ENCODE measurements at places on chromosomes 11 and 22.

DNA sequence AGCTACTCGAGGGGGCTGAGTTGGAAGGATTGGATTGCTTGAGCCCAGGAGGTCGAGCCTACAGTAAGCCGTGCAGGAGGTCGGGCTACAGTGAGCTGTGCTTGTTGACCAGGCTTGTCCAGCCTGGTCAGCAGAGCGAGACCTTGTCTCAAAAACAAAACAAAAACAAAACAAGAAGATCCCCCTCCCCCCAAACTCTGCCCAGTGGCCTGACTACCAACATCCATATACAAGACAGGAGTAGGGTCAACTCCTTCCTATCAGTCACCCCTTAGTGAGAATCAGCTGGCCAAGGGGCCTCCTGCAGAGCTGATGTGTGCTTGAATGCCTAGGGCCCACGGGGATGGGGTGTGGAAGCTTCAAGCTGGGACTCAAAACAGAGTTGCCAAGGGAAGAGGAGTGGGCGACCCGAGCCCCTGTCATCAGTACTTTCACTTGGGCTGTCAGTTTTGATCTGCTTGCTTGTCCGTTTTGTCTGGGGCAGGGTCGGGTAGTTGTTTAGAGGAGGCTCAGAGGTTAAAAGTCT is 942 bp upstream of the TSPAN18 start:
- H3K27me3 ChIP-seq: no peaks in the 10 kb centered on the region
- DNase-seq: no peak
- no peaks in the 10 kb centered on the region for H3K36me3 ChIP-seq
- H3K27ac ChIP-seq: peak overlapping the region; percentile 57

GRCh38 chr22:37334859-37335805 is 52.8 kb downstream of the CYTH4 start:
- peaks cover 42% of the 10 kb centered on the region for H3K27me3 ChIP-seq
- peak; percentile 64 for DNase-seq
- no peak overlapping the region for H3K27ac ChIP-seq
- no peak overlapping the region for H3K4me3 ChIP-seq

GRCh38 chr11:65210361-65210731 is 28.6 kb downstream of the CAPN1 start:
- no peak for DNase-seq
- H3K36me3 ChIP-seq: peaks cover 79% of the 10 kb centered on the region
- no peak overlapping the region for H3K27ac ChIP-seq

DNA sequence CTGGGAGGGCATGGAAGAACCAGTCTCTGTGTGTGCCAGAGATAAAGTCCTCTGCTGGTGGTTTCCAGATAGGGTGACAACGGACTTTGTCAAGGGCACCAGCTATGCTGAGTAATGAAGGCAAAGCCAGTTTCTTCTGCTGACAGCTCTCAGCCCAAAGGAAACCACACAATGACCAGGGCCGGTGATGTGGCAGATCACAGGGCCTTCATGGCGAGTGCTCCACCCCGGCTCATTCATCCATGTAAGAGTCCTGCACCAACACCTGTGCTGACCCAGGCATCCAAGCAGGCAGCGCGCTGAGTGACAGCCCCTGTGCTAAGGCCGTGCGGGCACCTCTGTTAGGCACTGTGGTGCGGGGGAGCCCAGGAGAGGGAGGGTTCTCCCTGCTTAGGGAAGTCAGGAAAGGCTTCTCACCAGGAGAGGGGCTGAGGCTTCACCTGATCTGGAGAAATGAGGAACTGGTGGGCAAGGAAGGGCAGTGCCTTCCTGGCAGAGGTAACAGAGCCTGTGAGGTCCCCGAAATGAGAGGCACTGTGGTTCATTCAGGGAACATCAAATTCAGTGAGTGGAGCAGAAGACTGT is 33.8 kb downstream of the TP53I11 start:
- H3K36me3 ChIP-seq: peaks cover 56% of the 10 kb centered on the region
- DNase-seq: no peak
- no peaks in the 10 kb centered on the region for H3K27me3 ChIP-seq
- no peak overlapping the region for H3K4me3 ChIP-seq
- H3K27ac ChIP-seq: no peak overlapping the region
- H3K4me1 ChIP-seq: peaks cover 30% of the 10 kb centered on the region

DNA sequence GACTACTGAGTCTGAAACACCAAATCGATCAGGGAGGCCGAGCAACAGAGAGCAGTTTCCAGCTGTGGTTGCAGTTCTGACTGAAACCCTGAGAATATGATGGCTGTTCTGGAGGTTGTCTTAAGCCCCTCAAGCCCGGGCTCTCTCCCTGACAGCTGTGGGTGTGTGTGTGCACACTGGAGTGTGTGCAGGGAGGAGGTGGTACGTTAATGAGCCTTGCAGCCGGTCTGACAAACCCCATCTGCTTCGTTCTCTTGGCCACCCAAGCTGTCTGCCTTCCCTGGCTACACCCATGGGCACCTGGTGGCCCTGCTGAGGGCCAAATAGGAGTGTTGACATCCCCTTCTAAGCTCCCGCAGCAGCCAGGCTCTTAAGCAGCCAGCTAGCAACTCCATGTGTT is 189.8 kb downstream of the KIRREL3 start:
- no peak overlapping the region for H3K4me3 ChIP-seq
- H3K27ac ChIP-seq: no peak overlapping the region
- H3K27me3 ChIP-seq: no peaks in the 10 kb centered on the region
- DNase-seq: no peak

GRCh38 chr11:113874581-113875233 is 665 bp downstream of the USP28 start:
- H3K36me3 ChIP-seq: no peaks in the 10 kb centered on the region
- peaks cover 18% of the 10 kb centered on the region for H3K4me1 ChIP-seq
- H3K27ac ChIP-seq: peak overlapping the region; percentile 30
- H3K4me3 ChIP-seq: peak overlapping the region; percentile 75
- H3K27me3 ChIP-seq: no peaks in the 10 kb centered on the region
